ENCODE measurements at places on chromosomes 7 and 10.

DNA sequence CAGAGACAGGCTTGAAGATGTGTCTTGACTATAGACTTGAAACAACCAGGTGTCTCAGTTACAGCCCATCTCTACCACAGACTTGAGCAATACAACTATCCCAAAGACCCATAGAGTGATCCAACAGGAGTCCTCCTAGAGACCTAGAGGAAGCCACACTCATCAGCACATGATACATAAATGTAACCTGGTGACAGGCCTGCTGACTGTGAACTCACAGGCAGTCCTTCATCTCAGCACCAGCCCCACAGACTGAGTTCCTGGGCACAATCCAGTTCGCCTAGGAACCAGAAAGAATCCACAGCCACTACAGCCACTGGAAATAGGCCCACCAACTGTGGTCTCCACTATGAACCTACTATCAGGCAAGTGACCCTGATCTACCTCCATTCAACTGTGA is 121.3 kb downstream of the MACC1 start:
- no peak for DNase-seq

GRCh38 chr10:126158133-126158892 is 230.0 kb downstream of the ADAM12 start:
- DNase-seq = no peak

DNA sequence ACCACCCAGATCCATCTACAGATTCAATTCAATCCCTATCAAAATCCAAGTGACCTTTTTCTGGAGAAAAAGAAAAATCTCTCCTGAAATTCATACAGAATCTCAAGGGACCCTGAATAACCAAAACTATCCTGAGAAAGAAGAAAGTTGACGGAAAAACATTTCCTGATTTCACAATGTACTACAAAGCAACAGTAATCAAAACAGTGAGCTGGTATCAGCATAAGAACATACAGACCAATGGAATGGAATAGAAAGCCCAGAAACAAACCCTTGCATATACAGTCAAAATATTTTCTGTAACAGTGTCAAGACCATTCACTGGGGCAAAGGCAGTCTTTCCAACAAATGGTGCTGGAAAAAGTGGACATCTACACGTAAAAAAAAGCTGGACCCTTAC is 89.9 kb downstream of the JMJD1C start:
- DNase-seq = no peak

- no peak for DNase-seq
These were observed 371.5 kb upstream of the MYO3A start for GRCh38 chr10:25562547-25562946.

DNA sequence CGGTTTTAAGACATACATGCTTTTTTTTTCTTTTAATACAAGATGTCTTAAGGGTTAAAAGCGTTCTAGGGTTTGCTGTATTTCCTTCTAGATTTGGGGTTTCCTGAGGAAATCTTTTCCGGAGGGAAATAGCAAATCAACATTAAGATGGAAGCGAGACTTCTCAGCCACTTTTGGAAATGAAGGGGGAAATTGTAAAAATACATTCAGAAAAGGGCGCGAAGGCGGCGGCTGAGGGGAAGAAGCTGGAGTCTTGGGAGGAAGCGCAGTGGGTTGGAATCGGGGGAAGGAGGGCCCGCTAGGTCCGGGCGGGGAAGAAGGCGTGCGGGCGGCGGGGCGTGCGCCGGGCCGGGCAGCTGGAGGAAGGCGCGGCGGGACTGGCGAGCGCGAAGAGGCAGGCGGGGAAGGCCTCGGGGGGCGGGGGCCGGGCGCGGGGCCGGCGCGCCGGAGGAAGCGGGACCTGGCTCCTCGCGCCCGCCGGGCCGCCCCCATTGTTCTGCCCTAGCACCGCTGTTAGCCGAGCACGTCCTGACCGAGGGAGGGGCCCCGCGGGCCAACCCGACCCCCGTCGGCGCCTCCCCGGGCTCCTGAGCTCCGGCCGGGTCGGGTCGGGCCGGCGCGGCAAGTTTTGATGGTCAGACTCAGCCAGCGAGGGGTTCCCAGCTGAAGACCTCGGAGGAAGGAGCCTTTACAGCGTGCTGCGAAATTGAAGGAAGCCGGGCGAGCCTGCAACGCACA is 1.5 kb upstream of the SKIDA1 start:
- DNase-seq = peak; percentile 91

- no peak for DNase-seq
These were observed 112.2 kb downstream of the CYTH3 start for GRCh38 chr7:6160191-6160623.

GRCh38 chr7:52168085-52168484 is 851.5 kb upstream of the COBL start:
- no peak for DNase-seq

- DNase-seq = no peak
These were observed 3.1 kb downstream of the IFIT2 start for GRCh38 chr10:89304925-89305324.

DNA sequence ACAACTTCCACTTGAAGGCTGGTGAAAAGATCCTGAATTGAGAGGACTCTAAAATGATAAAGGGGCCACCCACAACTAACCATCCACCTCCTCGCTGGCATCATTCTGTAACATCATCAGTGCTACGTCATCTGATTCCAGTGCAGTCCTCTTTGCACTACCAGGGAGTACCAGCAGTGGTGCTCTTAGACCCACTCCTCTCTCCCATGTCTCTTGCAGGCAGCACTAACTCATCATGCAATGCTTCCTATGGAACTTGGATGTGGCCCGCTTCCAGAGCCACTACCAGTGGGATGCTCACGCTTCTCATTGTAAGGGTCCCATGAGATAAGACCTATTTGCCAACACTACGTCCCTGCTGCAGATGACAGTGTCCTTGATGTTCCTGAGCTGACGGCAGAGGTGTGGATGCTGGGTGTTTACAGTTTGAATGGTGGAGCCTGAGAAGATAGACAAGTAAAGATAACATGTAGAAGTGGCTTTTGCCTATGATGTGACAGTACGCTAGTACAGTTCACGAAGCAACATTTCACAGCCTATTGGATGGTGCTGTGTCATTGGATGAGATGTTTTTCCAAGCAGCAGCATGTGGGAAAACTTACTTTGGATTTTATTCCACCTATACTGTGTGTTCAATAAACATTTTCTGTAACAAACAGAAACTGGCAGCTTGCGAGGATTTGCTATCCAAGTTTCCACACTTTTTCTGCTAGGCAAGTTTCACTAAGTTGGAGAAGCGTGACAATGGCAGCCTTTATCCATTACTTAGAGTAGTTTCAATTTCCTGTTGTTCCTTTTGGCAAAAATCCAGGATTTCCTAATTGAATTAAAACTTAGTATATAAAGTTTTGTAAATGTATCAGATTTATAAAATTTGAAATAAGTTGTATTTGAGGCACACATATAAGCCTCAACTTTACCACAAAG is 35.8 kb upstream of the COBL start:
- no peak for DNase-seq

GRCh38 chr10:91198781-91199180 is 21.7 kb upstream of the PCGF5 start:
- DNase-seq = no peak

DNA sequence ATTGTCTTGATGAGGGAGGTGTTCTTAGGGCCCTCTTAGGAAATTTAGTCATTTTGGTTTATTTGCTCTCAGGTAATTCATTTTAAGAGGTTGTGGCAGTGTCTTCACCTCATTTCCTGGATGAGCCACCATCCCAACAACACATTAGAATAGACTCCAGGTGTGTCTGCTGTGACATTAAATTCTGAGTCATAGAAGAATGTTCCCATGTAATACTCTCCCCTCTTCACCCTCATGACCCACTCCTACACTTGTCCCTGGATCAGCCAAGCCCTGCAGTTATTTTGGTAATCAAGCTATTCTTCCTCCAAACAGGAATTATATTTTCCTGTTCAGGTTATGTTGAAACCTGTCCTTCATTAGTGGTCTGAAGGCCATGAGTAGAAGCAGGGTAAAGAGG is 944.1 kb downstream of the SORCS3 start:
- no peak for DNase-seq

GRCh38 chr10:76353237-76353851 is 921.9 kb downstream of the LRMDA start:
- no peak for DNase-seq

DNA sequence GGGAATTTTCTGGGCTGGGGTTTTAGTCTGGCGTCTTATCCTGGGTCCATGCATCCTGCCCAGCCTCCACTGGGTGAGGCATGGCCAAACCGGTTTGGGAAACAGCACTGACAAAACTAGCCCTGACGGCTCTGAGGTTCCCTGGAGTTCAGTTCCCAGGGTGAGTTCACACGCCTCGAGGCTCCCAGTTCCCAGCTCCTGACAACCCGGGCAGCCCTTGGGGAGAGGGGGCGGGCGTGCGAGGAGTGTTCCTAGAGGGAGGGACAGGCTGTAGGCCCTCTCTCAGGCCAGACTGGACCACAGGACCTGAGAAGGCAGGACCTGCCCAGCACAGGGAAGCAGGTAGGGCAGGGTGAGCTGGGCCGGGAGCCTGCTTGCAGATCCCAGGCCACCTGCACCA is 82.3 kb upstream of the PPIF start:
- DNase-seq = no peak

- no peak for DNase-seq
These were observed 159.3 kb downstream of the ELMO1 start for GRCh38 chr7:37289367-37289766.

Data from right kidney (tissue), 9 donors.